Amygdala (tissue), 56 donors: ENCODE measurements at places on chromosomes 5 and 9.

GRCh38 chr5:137114529-137114928 lies 384.6 kb downstream of the SPOCK1 start:
- no peak for DNase-seq

GRCh38 chr9:135888766-135889394 lies 18.5 kb downstream of the CAMSAP1 start:
- no peak for DNase-seq

- DNase-seq, result no peak
Observed at GRCh38 chr9:137233143-137233980, 2.7 kb downstream of the SLC34A3 start.

- DNase-seq, result no peak
Observed at GRCh38 chr9:31166516-31166915, 1217.9 kb upstream of the ACO1 start.

DNA sequence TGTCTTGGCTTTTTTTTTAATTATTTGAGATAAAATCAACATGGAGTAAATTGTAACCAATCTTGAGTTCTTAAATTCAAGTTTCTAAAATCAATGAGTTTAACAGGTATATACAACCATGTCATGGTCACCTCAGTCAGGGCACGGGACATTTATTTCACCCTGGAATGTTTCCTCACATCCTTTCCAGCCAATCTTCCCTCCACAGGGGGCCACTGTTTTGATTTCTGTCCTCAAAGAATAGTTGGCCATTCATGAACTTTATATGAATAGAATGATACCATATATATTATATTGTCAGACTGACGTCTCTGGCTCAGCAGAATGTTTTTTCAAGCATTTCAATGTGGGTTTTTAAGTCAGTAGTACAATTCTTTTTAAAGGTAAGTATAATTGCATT lies 806 bp downstream of the ZNF474 start:
- DNase-seq, result no peak

DNA sequence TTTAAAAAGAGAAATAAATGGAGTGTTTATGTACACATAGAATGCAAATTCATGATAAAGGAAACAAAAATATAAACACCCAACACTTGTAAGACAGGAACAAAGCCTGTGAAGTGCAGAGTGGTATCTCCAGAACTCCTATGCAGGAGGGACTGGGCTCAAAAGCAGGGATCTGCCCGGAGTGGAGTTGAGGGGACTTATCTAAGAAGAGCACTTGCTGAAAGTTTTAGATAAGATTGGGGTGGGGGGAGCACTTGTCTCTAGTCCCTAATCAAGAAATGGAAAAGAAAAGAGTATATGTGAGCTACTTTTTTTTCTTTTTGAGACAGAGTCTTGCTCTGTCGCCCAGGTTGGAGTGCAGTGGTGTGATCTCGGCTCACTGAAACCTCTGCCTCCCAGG lies 840.4 kb downstream of the MAT2B start:
- DNase-seq, result no peak

- DNase-seq, result no peak
Observed at GRCh38 chr5:101653996-101654395, 642.1 kb downstream of the SLCO4C1 start.

GRCh38 chr5:9869616-9870288 lies 239.6 kb upstream of the TAS2R1 start:
- no peak for DNase-seq

DNA sequence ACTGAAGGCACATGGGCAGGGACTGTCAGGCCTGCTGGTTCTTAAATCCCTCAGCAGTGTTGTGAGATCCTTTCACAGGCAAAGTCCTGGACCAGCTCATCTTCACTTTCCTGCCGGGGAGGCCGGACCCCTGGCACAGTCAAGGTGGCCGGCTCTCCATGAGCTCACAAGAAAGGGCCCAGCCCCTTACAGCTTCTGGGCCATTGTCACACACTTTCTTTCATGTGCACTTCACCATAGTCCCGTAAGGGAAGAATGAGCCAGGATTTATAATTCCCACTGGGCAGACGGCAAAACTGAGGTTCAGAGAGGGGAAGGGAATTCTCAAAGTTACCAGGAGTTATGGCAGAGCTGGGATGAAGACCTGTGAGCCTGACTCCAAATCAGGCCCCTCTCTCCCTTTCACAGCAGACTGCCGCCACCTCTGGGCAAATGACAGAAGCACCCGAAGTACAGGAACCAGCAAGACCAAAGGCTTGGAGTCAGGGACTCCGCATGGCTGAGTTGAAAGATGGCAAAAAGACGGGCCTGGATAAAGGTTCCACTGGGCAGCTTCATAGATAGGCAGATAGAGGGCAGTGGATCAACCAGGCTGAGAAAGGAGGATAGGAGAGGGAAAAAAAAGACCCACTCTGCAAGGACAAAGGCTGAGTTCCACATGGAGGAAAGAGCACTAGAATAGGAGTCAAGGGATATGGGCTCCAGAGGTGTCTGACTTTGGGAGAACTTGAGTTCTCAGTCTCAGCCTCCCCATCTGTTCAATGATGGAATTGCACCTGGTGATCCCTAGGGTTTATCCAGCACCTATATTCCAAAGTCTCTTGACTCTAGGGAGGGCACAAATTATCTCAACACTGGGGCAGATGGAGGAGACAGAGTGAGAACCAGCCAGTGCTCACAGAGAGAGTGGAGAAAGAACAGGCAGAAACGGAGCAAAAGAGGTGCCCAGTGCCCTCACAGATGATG lies 128.7 kb downstream of the PAX5 start:
- no peak for DNase-seq

DNA sequence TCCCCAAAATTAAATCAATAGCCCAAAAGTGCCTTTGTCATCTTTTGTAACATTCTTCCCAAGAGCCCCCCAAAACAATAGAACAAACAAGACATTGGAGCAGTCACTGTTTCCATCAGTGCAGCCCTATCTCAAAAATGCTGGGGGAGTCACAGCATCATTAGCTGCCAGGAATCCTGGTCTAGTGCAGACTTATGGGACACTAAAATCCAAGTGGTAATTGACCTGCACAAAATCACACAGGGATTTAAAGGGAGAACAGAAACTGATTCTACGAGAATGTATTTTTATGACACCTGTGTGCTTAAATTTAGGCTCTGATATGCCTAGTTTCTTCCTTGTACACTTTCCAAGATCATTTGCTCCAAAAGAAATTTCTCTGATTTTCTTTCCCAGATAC lies 172.9 kb downstream of the GLIS3 start:
- no peak for DNase-seq

DNA sequence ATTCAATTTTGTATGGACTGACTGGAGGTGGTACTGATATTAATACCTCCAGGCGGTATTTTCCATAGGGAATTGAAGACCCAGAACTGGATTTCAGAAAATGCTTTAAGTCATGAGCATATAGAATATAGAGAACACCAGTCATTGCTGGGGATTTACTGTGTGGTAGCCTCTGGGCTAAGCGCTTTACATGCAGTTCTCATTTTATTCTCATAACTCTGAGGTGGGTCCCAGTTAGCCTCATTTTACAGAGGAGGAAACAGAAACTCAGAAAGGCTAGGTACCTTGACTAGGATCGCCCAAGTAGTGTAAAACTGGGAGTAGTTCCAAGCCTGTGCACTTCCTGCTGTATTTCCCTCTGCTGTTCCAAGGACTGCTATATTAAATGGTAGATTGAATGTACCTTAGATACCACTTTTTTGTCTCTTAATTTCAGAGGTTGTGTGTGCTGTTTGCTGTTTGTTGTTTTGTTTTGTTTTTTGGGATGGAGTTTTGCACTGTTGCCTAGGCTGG lies 13.8 kb downstream of the SLC44A1 start:
- no peak for DNase-seq

- no peak for DNase-seq
Observed at GRCh38 chr5:264338-264737, 7.1 kb upstream of the PDCD6 start.

- DNase-seq, result no peak
Observed at GRCh38 chr9:107007402-107007801, 144.4 kb downstream of the ZNF462 start.

DNA sequence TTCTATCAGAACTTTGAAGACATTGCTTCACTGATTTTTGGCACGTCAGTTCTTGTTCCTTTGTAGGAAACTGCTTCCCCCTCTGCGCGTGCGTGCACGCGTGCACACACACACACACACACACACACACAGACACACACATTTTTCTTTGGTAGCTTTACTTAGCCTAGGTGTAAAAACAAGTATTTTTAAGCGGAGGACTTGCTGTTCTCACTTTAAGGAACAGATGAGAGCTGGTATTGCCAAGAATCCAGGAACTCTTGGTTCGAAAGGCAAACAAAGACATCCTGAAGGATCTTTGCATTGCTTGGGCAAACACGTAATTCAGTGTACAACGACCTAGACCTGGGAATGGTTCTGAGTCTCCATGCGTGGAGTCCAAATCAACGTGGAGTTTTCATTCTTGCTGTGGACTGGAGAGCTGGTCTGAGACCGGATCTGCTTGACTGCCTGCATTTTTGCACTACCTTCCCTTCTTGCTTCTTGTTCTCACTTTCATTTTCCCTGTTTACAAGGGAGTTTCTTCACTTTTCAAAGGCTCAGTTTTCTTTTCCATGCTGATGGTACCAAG lies 8.2 kb downstream of the TMEM268 start:
- DNase-seq, result no peak

DNA sequence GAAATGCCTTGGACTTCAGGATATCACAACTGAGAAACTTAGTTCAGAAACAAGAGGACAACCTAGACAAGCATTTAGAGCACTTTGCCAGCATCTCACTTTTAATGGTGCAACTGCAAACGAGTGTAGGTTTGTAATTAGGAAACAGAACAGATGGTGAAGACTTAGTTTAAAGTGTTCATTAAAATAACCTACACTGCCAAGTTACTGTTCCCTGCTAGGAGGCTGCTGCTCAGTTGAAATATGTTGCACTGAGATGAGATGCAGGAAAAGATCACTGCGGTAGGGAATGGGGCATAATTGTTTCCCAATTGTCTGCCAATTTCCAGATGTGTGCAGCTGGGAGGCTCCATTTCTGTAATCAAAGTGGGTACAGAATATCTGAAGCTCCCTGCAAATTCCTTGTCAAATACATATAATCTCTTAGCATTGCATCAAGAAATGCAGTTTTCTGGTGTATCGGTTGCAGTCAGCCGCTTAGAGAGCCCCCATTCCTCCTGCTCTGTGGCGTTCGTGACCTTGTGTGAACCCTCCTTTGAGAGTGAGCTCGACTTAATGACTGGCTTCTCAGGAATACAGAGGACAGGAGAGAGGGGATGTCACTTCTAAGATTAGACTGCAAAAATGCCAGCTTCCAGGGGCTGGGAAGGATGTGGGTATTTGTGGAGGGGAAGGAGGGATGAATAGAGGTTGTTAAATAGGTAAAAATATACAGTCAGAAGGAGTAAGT lies 448.9 kb downstream of the MED10 start:
- DNase-seq, result no peak

GRCh38 chr5:505951-506525 lies 18.2 kb downstream of the SLC9A3 start:
- no peak for DNase-seq

GRCh38 chr5:54897001-54897400 lies 88.4 kb downstream of the ESM1 start:
- no peak for DNase-seq

DNA sequence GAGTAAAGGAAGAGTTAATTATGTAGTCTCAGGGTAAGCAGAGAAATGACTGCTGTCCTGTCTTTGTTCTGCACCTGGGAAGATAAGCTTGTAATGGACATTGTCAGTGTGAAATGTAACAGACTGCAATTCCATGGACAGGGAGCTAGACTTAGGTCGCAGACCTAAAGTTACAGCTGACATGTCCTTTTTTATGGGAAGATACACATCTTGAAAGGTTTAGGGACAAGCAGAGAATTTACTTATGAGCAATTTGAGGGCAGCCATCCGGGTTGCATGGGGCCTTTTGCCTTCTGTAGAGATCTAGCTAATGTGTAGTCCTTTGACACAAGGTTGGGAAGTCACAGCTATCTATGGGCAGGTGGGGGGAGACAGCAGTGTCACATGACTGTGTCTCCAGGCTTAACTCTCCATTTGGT lies 85.7 kb downstream of the SERINC5 start:
- no peak for DNase-seq

GRCh38 chr9:18910916-18911315 lies 122.1 kb downstream of the SAXO1 start:
- no peak for DNase-seq

- DNase-seq, result no peak
Observed at GRCh38 chr9:96027251-96028131, 152.0 kb downstream of the ERCC6L2 start.

DNA sequence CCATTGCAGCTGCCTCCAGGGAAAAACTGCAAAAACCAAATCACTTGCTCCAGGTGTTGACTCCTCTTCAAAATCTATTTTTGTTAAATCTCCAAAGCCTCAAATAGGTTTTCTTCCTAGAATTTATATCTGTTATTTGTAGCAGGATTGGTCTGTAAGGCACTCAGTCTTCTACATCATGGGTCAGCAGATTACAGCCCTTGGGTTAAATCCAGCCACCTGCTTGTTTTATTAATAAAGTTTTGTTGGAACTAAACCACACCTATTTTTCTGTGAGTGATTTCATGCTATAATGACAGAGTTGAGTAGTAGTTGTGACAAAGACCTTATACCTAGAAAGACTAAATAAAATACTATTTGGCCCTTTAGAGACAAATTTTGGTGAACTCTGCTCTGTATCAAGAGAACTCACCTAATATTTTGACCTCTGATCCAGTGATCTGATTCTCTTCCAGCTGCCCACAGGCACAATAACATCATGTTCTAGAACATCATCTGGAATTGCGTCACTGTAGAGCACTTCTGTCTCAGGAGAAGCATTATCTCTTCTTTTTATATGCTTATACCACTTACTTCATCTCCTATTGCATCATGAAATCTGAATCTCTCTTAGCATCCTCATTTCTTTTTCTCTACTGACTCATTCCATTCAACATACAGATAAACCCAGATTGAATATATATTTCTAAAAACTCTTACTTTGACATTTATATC lies 130.1 kb downstream of the RPS23 start:
- no peak for DNase-seq

DNA sequence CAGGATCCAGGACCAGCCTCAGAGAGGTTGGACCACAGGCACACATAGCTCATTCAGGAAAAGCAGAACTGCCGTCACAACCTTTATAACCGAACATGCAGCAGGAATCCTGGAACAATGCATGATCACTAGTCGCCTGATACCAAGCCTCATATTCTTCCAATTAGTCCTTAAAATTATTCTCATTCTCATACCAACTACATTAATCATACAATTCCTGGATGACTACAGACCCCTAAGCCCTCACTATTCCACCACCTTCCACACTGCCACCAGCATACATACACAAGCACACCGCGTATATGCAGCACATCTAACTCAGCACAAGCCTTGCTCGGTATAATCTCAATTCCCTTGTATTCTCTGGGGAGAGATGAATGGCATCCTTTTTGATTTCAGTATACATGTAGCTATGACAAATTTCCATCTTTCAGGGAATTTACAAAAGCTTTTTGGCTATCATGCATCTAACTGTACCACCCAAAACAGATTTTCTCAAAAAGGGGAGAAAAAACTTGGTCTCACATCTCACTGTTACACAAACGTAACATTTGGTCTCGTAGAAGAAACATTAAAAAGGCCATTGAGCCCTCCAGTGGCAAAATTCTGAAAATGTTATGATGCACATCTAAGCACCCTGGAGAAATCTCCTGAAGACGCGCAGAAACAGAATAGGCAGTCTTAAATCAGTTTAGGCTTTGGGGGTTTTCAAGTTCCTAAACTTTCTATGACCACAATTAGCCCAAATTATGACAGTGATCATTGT lies 46.2 kb downstream of the MCTP1 start:
- no peak for DNase-seq
